ENCODE measurements at places on chromosomes 1 and 21.

DNA sequence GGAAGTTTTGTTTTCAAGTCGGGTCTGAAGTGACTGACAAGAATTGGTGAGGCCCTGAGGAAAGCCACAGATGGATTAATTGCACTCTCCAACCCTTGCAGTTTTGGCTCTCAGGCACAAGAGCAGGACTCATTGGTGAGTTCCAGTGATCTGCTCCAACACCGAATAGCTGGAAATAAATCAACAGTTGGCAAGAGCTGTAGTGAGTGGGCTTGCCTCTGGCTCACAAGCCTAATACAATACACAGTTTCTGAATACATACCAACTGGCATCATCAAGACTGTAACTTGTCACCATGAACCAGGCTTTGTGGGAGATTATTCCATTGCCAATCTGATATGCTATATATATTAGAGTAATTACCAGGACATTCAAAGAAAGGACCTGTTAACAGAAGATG, 131.6 kb downstream of the GRIK1 start:
- DNase-seq = no peak

DNA sequence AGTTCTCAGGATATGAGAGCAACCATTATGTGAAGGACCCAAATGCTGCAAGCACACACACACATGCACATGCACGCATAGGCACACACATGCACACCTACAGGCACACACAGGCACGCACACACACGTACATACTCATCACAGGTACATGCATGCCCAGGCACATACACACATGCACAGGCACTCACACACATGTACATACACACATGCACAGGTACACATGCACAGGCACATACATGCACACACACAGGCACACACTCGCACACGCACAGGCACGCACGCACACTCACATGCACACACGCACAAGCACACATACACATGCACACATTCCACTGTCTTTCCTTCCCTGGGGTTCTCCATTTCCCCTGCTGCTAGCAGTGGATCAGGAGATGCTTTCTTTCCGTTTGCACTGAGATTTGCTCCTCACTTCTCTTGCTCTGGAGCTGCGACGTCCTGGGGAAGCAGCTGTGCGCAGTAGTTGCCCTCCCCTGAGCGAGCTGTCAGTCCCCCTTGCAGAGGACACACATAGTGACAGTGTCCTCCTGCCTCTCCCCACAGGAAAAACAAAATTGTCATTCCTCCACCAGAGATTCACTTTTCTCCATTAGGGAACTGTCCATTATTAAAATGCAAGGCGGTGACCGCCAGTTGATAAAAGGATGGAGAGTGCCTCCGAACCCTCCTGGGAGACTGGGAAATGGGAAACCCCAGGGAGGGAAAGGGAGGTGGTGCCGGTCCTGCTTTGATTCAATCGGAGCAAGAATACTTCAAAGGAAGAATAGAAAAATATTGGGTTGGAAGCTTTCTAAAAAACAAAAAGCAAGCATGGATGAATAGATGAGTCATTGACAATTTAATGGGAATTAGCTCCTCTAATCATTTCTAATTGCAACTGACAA, 69.5 kb downstream of the WDR4 start:
- no peak for DNase-seq

GRCh38 chr1:230919207-230919606, 50.9 kb upstream of the C1orf198 start:
- no peak for DNase-seq

- DNase-seq = no peak
Measured at GRCh38 chr1:35876988-35877387, 6.0 kb upstream of the AGO1 start.

GRCh38 chr1:29672416-29673227, 436.3 kb downstream of the PTPRU start:
- no peak for DNase-seq

GRCh38 chr1:225903623-225904022, 14.7 kb upstream of the LEFTY1 start:
- DNase-seq = no peak

DNA sequence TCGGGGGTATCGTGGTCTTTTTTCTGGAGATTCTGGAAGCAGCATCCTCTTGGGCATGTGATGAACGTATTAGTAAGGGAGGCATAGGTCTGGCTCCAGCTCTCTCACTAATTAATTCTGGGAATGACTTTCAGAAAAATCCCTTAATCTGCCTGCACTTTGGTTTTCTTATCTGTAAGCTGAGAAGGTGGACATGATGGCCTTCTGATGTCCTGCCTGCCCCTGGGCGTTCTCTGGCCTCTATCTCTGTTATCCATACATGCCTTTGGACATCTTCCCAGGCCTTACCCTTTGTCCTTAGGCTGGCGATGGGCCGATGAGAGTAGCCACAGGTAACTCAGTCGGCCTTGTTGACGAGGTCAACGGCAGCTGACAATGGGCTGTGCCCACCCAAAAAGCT, 8.8 kb downstream of the NTRK1 start:
- no peak for DNase-seq

DNA sequence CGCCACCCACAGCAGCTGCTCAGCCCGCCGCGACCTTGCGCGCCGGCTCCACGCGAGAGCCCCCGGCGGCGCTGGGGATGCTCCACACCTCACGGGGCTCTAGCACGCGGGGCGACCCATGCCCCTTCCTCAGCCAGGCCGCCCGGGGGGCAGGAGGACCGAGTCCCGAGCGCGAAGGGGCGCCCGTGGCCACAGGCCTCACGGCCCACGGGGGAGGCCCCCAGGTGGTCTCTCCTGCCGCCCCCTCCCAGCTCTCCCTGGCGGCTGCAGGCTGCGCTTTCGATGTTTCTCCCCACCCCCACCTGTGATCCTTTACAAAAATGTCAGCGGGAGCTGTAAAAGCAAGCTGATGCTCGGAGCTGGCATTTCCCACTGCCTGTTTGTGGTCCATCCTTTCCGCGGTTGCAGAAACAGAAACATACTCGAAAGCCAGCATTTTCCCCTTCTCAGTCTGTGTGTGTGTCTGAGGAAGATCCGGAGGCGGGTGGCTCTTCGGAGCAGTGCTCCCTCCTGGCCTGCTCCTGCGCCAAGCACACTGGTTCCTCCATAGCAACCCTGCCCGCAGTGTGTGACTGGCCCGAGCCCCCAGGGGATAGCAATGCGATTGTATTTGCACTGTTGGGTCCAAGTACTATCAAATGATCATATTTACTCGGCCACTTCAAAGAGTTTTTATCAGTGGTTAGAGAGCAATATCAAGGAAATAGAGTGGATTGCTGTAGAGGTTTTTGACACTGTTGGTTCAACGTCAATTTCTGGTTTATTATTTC, 2.1 kb downstream of the KIF26B start:
- DNase-seq = peak; percentile 68

GRCh38 chr1:180815188-180815587, 97.5 kb upstream of the KIAA1614 start:
- DNase-seq = peak; percentile 9

DNA sequence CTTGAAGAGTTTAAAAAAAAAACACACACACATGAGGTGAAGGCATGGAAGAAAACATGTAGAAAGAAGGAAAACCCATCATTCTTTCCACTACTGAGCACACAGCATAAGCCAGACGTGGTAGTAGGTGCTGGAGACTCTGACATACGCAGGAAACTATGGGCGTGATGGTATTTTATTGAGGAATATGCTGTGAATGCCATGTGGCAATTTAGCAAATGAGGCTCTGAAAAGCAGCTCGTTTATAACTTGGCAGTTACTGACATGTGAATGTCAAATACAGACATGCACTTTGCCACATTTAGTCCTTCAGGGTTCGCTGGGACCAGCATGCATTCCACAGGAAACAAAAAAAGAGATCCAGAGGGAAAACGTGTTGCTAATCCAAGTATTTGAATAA, 74.3 kb upstream of the IFNAR2 start:
- no peak for DNase-seq

- no peak for DNase-seq
Measured at GRCh38 chr1:227794817-227795192, 20.7 kb upstream of the PRSS38 start.

- DNase-seq = no peak
Measured at GRCh38 chr1:25031966-25032667, 102.0 kb upstream of the RUNX3 start.

GRCh38 chr1:243705585-243705984, 144.5 kb downstream of the AKT3 start:
- DNase-seq = no peak

DNA sequence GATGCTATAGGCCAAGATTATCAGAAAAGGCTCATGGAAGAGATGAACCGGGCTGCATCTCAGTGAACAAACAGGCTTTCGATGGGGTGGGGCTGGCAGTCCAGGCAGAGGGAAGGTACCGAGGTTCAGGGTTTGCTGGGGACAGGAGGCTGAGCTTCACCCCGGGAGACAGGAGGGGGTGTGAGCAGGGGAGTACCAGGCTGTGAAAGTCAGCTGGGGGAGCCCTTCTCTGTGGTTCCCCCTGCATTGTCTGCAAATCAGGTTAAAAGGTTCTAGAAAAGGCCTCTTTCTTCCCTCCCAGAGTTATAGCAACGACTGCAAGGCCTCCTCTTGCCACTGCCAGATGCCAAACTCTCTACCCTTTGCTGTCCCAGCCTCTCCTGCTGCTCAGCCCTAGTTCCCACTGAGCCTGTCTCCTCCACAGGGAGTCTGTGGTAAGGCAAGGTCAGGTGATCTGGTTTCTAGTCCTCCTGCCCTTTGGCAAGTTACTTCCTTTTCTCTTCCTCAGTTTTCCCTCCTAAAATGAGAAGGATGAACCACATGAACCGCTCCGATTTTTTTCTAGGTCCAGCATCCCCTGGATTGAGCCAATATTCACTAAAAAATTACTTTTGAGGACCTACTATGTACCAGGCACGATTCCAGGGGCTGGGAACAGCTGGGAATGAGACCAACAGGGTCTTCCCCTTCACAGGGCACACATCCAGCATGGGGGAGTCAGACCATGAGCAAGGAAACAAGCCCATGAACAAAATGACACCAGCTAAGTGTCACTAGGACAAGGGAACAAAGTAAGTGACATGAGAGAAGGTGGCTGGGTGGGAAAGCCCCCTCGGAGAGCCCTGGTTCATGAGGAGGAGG, 7.2 kb downstream of the LAD1 start:
- DNase-seq = no peak

DNA sequence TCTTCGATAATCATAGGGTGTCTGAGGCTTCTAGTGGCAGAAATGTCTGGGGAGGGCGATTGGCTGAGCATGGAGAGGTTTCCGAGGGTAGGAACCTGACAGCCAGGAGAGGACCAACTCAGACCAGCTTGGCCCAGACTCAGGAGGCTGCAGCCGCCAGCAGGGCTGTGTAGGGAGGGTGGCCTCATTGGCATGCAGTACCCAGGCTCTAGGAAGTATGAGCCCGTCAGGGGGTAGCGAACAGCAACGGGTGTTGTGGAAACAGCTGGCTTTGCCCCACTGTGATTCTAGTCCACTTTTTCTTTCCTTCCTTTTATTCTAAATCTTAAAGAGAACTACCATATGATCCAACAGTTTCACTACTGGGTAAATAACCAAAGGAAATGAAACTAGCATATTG, 103.3 kb downstream of the DIRAS3 start:
- DNase-seq = no peak

GRCh38 chr1:5977494-5978444, 14.5 kb downstream of the NPHP4 start:
- no peak for DNase-seq

- DNase-seq = no peak
Measured at GRCh38 chr1:242828199-242828598, 303.7 kb upstream of the PLD5 start.
